ENCODE measurements at places on chromosomes 7 and 10.

- DNase-seq: no peak
These were observed 98.1 kb upstream of the RSU1 start for GRCh38 chr10:16915300-16915699.

GRCh38 chr10:125156196-125156595 lies 4.2 kb downstream of the CTBP2 start:
- no peak for DNase-seq

DNA sequence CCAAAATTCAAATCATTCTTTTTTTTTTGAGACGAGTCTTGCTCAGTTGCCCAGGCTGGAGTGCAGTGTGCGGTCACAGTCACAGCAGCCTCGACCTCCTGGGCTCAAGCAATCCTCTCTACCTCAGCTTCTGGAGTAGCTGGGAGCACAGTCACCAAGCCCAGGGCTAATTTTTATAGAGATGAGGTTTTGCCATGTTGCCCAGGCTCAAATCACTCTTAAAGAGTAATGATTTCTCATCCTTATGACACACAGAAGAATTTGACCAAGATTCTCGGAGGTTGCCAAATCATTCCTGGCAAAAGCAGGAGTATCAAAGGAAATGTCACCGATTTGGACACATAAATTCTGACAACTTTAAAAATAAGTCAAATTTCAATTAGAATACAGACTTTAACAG lies 39.1 kb downstream of the SIRT1 start:
- no peak for DNase-seq

- no peak for DNase-seq
These were observed 354.5 kb downstream of the TFEC start for GRCh38 chr7:115676080-115676479.

DNA sequence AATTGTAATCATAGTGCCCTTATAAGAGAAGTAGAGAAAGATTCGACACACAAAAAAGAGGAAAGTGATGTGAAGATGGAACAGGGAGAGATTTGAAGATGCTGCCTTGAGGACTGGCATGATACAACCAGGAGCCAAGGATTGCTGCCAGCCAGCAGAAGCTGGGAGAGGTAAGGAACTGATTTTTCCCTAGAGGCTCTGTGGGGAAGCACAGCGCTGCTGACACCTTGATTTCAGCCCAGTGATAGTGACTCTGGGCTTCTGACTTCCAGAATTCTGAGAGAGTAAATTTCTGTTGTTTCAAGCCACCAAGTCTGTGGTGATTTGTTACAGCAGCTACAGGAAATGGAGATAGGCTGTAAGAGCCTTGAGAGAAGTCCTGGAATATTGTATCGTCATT lies 98.2 kb downstream of the RAB11FIP2 start:
- no peak for DNase-seq

DNA sequence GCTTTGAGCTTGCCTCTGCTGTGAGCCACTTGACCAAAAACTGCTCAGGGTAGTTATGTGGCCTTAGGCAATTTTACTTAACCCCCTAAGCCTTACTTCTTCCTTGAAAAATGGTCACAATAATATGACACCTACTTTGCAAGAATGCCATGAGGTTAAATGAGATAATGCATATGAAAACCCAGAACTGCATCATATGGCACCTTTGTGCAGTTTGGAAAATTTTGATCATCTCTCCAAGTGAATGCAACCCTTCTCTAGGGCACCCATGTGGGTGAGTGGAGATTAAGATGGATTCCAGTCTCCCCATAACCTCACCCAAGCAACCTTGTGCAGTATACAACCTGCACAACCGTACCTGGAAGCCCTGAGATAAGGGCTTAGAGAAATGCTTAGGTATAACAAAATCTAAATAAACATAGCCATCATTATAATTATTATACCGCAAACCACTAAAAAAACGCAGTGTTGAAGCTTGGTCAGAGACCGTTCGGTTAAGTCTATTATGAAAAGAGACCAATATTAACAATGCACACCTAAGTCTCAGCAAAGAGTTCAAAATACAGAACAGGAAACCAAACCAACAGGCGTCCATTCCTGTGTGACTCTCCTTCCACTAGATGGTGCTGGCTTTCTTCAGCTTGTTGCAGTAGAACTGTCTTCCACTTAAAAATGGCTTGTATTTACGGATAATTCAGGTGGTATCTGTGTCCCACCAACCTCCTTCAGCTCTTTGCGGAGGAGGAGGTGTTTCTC lies 21.0 kb upstream of the ASB15 start:
- no peak for DNase-seq

DNA sequence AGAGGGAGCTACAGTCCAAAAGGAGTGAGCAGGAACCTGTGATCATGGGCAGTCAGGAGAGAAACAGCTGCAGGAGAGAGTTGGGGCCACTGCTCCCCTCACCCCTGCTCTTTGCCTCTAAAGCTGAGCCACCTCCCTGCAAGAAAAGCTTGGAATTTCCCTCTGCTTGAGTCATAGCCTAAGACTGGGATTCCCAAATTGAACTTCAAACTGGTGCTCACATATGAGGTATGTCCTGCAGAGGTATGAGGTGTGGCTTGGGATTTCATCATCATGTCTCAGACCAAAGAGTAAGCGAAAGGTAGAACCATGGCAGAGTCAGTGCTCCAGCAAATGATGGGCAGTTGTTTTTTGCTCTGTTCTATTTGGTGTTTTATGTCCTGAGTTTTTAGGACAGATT lies 237.1 kb upstream of the NRP1 start:
- no peak for DNase-seq

- DNase-seq: no peak
These were observed 331.5 kb downstream of the PLXDC2 start for GRCh38 chr10:20147684-20148083.

Measured in T-helper 17 cell (primary cell).